ENCODE measurements at places on chromosomes 6 and 20.

DNA sequence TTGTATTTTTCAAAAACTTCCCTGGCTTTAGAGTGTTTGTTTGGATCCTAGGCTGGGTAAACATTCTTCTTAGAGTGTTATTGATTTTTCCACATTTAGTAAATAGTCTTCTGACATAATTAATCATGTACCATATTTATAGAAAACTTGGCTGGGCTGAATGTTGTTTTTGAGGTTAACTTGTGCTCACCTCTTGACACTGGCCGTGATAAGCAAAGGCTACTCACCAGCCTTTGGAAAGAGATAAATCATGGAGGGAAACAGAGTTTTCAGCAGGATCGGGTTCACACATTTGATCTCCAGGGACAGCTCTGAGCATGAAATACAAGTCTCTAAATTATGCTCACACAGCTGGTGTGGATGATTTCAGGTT is 6.2 kb upstream of the CD93 start:
- no peak for DNase-seq

GRCh38 chr6:121205569-121205968 is 128.7 kb downstream of the TBC1D32 start:
- no peak for DNase-seq

DNA sequence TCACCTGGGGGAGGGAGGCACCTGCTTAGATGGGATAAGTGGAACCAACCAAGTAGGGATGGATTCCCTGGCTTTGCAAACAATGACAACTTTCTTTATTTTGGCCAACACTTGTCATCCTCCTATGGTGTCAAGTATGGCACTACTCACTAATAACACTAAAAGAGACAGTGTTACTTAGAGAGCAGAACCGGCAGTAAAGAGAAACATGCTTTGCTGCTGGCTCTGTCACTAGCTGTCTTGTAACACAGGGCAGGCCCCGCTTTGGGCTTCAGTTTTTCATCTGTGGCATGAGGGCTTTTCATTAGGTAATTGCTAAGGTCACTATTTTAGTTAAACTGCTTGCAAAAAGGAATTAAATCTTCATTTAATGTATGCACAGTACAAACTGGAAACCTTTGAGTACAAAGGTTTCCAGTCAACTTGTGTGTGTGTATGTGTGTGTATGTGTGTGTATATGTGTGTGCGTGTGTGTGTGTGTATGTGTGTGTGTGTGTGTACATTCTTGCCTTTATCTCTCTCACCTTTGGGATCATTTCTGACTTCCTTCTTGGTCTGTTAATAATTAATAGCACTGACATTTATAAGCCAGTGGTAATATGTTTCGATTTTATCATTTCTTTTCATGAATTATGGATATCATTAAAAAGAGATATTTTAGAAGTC is 64.7 kb downstream of the BTBD3 start:
- no peak for DNase-seq

DNA sequence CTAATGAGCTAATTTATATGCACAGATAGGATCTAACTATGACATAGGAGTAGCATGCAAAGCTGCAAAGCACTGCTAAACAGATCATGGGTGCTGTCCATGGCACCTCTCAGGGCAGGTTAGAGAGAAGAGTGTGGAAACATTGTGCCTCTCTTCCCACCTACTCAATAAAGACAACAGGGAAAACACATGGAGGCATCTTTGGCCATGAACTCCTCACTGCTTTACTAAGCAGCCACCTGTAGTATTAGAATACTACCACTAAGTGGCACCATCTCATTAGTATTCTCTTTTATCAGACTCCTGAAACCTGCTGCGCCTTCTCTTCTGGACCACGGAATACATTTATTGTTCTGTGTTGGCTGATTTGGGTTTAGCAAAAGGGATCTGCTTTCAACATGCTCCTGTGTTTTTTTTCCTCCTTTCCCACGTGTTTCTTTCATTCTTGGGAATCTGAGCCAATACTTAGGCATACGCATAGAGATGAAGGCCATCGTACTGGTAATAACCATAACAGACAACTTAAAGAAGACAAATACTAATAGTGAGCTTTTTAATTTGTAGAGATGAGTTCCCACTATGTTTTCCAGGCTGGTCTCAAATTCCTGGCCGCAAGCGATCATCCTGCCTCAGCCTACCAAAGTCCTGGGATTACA is 9.4 kb upstream of the HDDC2 start:
- peak; percentile 79 for DNase-seq

GRCh38 chr6:88584581-88585275 is 378.7 kb downstream of the RNGTT start:
- DNase-seq, result peak; percentile 50

GRCh38 chr6:77038807-77039206 is 424.5 kb downstream of the HTR1B start:
- DNase-seq, result peak; percentile 58

DNA sequence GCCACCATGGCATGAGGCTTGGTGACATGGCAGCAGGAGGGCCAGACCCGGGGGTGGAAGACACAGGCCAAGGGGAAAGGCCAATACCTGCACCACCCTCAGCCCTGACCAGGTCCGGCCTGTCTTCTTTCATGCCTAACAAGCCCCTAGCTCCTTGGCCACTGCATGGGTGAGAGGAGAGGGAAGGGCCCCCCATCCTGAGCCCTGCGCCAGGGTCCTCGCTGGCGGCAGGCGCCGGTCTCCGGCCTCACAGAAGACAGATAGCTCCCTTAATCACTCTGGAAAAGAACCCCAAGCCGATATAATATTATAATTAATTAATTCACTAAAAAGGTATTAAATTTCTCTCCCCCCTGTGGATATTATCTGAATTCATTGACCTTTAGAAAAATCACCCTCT is 41.4 kb downstream of the MDFI start:
- no peak for DNase-seq

DNA sequence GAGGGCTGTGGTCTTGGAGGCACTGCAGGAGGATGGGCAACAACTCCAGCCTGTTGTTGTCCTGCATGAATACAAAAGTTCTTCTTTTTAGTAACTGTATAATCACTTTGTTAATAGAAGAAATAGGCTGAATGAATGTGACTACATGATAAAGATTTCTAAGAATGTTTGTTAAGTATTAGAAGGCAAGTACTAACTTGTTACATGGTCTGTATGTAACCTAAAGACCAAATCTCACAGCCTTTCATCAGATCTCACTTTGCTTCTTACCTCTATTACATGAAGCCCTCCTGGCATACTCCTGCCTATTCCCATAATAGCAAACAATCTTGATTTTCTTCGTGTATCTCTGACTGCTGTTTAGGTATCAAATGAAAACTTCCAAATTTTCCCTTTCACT is 73.4 kb downstream of the REPS1 start:
- DNase-seq, result no peak

GRCh38 chr6:51514748-51515402 is 572.5 kb downstream of the PKHD1 start:
- DNase-seq, result no peak

- peak; percentile 64 for DNase-seq
These were observed 482.9 kb downstream of the GRIK2 start for GRCh38 chr6:101876431-101876830.

DNA sequence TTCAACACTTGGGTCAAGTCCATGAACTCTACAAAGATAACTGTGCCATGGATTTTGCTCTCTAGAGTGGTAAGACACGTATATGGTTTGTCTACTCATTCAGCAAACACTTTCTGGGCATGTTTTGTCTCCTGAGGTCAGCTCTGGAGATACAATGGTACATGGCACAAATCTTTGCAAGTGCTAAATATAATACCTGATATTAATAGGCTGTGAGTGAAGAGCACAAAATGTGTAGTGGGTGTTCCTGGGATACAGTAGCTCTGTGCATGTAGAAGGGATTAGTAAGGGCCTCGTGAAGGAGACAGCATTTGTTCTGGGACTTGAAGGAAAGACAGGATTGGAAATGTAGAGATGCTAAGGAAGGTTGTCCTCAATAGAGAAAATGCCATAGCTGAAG is 360.9 kb downstream of the BCKDHB start:
- no peak for DNase-seq

GRCh38 chr6:28001751-28002150 is 44.7 kb downstream of the OR2B6 start:
- DNase-seq, result no peak

DNA sequence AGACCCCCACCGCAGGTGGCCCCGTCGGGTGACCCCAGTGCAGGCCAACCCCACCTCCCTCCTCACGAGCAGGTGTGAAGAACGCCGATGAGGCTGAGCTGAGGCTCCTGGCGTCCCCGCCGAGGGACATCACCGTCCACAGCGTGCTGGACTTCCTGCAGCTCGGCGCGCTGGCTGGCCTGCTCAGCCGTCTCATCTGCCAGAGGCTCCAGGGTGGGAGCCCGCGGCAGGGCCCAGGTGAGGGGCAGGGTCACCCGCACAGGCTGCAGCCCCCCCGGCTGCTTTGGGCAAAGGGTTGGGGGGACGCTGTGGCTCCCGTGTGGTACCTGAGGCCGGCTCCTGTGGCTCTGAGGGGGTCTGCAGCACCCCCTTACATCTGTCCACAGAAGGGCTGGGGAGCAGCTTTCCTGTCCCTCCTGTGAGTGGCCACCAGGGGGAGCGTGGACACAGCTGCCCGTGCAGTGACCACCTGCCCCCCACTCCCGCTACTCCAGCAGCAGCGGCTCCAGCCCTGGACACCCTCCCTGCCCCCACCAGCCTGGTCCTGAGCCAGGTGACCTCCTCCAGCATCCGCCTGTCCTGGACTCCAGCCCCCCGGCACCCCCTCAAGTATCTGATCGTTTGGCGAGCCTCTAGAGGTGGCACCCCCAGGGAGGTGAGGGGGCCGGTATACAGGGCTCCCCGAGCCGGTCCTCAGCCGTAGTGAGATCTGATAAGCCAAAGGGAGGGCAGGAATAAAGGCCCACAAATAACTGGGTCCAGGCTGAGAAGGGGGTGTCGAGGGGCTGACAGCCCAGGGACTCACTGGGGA is 16.5 kb downstream of the COL20A1 start:
- DNase-seq, result peak; percentile 62

DNA sequence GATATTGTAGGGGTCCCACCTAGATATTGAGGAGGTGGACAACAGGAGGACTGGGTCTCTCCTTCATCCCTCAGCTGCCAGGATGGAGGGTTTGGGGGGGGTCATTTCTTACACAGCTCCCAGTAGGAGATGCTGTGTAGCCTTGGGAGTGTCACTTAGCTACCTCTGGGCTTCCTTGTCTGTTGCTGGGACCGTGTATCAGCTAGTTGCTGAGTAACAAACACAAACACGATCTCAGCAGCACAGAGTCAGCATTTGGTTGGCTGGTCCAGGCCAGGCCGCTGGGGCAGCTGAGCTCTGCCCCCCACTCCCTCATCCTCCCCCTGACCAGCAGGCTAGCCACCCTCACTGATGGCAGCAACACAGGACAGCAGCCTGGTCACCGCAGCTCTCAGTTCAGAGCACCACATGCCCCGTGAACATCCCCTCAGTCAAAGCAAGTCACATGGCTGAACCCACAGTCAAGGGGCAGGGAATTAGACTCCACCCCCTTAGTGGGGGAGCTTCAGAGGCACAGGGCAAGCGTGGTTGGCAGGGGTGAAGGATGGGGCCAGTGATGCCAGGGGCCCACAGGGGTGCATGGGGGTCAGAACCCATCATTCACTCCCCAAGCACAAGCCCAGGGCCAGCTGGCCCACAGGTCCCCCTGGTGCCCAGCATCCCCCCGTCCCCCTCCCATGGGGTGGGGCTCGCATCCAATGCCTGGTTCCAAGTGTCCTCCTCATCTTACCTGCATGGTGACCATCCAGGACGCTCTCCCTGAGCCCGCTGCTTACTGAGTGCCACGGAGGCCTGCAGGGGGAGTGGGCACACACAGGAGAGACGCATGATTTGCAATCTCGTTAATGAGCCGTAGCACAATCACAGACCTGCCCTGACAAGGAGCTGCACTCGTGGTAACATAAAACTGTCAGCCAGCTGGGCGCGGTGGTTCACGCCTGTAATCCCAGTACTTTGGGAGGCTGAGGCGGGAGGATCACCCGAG is 112.4 kb downstream of the TAF4 start:
- no peak for DNase-seq

DNA sequence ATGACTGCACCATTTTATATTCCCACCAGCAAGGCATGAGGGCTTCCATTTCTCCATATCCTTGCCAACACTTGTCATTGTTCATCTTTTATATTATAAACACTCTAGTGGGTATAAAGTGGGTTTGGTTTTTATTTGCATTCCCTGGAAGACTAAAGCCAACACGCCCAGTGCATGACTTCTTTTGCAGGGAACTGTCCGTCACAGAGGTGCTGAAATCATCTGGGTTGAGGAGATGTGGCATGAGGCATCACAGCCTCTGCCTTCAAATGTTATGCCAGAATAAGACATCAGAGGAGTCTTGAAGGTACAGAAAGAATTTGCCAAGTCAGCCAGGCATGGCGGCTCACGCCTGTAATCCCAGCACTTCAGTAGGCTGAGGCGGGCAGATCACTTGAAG is 29.9 kb upstream of the FAM210B start:
- DNase-seq, result peak; percentile 62

DNA sequence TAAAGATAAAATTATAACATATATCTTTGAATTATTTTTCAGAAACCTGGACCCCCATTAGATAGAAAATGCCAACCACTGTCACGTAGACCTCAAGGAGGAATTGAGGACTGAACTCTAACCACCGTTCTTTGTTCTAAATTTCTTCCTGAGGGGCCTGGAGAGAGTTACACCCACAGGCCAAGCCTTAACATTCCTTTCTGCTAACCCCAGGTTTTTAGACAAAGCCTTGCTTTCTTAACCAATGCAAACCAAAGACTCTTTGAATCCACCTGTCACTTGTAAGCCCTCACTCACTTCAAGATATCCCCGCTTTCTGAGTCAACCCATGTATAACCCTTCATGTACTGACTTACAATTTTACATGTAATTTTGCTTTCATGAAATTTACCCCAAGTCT is 41.0 kb downstream of the SNX14 start:
- DNase-seq, result peak; percentile 42

DNA sequence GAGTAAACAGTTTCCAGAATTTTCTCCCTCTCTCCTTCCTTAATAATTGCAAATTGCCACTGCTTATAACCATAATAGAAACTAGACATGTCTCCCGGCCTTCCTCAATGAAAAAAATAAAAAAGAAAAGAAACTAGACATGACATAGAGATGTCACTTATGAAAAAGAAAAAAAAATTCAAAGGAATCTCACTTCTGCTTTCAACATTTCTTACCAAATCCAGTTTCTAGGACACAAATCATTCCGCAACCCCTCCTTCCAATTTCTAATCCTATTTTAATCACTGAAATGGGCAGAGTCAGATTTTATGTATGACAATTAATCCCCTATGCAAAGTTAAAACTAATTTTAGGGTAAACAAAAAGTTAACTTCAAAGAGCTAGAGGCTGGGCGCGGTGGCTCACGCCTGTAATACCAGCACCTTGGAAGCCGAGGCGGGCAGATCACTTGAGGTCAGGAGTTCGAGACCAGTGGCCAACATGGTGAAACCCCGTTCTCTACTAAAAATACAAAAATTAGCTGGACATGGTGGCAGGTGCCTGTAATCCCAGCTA is 40.1 kb upstream of the EEF1A1 start:
- DNase-seq, result no peak

GRCh38 chr6:41025966-41026530 is 13.0 kb downstream of the UNC5CL start:
- no peak for DNase-seq

DNA sequence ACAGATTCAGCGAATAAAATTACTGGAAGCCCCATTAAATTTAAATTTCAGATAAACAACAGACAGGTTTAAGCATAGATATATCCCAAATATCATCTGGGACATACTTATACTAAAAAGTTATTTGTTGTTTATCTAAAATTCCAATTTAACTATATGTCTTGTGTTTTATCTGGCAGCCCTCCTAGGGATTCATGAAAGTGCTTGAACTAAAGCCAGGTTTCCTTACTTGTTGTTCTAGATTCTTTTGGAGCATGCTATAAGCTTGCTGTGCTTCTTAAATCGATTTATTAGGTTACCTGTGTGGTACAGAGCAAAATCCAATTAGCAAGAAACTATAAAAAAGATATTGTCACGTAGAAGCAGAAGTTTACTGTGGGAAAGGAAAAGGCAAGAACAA is 202.5 kb upstream of the GMDS start:
- DNase-seq, result no peak
